ENCODE measurements at places on chromosomes 7 and 10.

DNA sequence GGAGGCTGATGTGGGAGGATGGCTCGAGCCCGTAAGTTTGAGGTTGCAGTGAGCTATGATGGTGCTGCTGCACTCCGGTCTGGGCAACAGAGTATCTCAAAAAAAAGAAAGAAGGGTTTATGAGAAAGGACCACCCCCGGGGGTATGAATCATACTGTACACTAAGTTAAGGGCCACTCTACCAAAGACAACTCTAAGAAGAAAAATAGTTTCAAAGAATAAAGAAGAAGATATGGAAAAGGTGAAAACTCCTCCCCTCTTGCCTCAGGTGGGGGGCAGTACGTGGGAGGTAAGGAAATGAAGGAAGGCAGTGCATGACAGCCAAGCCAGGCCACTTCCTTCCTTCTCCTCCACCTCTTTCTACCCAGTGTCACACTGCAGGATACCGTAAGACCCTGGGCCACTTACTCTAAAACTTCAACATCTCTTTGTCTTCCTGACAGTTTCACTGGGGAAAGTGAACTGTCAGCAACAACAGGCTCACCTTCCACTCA lies 61.3 kb downstream of the PIP4K2A start:
- peak; percentile 18 for DNase-seq

GRCh38 chr10:78053211-78053868 lies 19.7 kb downstream of the RPS24 start:
- DNase-seq = no peak

DNA sequence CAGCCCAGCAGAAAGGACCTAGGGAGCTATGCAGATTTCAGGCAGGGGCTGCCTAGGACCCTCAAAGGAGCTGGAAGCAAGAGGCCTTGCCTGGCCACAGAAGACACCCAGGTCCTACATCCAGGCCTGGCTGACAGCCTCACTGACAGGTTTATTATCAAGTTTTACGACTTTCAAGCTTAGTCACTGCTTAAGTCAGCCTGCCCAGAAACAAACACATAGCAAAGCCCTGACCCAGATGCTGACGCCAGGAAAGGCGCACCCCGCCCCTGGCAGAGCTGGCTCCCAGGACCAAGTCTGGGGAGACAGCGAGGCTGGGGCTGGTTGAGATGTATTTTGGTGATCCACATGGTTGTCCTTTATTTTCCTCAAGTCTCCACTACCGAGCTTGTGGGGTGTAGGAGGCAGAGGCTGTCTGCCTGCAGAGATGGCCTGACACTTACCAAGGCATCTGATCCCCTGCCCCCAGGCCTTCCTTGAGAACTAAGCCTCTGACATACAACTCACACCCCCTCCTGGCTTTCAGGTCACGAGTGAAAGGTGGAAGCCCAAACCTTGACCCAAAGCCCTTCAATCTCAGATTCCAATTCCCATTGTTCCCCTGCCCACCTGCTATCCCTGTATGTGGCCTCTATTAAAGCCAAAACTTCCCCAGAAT lies 80.7 kb upstream of the EMX2 start:
- DNase-seq = peak; percentile 28

DNA sequence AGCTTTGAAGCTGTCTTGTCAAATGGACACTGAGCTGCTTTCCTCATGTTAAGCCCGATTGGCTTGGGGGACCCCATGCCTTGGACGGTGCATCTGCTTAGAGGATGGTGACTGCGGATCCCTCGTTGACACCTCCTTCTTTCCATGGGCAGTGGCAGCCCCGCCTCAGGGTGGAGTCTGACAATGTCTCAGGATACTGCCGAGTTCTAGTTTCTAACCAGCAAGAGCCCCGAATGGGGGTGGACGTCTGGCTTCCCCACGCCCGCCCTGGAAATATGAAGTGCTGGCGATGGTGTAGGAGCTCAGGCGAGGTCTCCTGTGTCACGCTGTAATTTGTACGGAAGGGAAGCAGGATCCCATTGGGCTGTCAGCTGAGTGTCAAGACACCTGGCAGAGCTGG lies 106.2 kb upstream of the CTBP2 start:
- no peak for DNase-seq

GRCh38 chr10:38119038-38119437 lies 24.9 kb downstream of the ZNF37A start:
- no peak for DNase-seq

DNA sequence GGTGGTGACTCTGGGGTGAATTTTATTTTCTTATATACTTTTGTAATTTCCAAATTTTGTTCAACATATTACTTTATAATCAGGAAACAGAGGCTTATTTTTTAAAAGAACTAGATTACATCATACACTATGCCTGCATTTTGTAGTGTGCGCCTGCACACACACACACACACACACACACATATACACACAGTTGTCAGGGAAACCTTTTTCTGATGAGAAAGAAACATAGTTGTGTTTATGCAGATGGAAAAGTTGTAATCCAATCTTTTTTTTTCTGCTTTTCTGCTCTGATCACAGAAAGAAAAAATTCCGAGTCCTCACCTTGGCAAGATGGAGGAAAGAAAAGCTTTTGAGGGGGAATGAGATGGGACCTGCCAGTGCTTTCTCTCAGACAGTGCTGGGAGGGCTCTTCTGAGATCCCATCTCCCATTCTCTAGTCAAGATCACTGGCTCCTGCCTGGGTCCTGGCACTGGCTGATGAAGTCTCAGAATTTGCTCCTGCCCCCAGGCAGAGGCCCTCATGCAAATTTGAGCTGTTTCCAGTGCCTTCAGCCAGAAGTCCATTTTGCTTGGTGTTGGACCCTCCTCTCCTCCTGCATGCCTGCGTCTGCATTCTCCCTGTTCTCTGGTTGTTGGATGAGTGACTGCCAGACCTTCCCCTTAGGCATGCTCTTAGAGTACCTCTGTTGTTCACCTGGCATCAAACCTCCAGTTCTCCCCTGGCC lies 59.7 kb downstream of the TLL2 start:
- DNase-seq = no peak

- DNase-seq = no peak
Observed at GRCh38 chr10:117539903-117540639, 2.5 kb upstream of the EMX2 start.

GRCh38 chr7:5429857-5430611 lies 6.4 kb upstream of the TNRC18 start:
- DNase-seq = no peak

DNA sequence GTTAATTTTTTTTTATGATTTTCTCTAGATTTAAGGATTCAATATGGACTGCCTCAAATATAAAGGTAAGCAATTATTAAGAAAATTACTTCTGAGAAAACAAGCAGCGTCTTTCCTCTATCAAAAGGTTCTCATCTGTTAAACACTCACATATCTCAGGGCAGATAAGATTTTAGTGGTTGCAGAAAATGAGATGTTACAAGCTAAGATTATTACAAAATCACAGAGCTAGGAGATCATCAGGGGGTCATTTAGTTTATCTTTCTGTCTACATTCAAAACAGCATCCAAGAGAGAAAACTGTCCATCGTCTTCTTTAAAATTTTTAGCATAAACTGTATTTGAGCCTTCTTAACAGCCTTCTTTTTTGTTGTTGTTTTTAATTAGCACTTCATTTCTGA lies 29.1 kb upstream of the RHOBTB1 start:
- DNase-seq = no peak

- no peak for DNase-seq
Observed at GRCh38 chr7:73870041-73870492, 9.1 kb downstream of the TMEM270 start.

- no peak for DNase-seq
Observed at GRCh38 chr7:4260867-4261600, 421.1 kb upstream of the FOXK1 start.

DNA sequence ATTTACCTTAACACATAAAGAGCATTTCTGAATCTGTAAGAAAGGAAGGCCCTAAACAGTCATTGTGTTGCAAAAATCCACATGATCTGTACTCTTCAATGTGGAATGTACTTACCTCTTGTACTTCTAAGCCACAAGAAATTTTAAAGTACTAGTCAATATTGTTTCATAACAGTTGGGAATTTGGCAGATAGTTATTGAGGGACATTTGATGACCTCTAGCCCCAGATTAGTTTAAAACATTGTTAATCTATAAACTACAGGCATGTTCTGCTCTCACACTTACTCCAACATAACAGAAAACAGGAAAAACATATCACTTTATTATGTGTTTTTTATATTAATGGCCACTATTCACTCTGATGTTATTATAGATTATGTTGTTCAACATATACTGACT lies 985.7 kb upstream of the LRRTM3 start:
- DNase-seq = no peak

DNA sequence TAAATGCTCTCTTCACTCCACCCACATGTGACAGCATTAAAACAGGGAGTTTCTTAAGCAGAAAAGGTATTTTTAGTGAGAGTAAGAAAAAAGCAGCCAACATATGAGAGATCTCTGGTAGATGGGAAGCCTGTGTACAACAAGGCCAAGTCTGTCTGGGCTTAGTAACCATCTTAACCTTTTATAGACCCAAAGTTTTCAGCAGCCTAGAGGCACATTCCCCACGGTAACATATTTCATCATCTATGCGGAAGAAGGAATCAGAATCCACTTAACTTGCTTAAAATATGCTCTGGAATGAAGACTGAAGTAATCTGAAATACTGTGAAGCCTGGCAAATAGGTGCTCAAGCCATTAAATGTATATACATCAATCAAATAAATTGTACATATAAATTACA lies 127.8 kb downstream of the RAPGEF5 start:
- no peak for DNase-seq

GRCh38 chr7:5482020-5482498 lies 58.4 kb upstream of the TNRC18 start:
- DNase-seq = no peak

- no peak for DNase-seq
Observed at GRCh38 chr10:61197057-61197456, 253.1 kb upstream of the RHOBTB1 start.

DNA sequence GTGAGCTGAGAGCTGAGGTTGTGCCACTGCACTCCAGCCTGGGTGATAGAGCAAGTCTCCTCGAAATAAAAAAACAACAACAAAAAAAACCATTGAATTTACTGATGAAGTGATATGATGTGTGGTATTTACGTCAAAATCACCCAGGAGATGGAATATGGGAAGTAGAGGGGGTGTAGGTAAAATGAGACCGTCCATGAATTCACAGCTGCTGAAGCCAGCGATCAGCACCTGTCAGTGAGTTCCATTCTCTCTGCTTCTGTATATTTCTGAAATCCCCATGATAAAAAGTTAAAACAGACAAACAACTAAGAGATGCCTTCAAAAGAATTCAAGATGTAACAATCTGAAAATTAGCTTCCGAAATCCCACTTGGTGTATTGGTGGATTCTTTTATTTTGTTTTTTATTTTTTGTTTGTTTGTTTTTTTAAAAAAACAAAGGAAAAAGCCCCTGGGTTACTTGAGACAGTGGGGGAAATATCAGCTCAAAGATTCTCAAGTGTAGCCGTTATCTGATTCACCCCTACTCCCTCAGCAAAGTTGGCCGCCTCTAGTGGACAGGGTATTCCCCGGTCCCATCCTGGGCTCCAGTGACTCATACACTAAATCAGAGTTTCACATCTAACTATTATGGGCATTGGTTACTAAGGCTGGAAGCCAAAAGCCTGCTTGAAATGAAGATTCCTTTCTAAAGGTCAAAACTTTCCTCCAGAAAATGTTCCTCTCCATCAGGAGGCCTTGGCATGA lies 76.4 kb downstream of the MAP3K8 start:
- no peak for DNase-seq

DNA sequence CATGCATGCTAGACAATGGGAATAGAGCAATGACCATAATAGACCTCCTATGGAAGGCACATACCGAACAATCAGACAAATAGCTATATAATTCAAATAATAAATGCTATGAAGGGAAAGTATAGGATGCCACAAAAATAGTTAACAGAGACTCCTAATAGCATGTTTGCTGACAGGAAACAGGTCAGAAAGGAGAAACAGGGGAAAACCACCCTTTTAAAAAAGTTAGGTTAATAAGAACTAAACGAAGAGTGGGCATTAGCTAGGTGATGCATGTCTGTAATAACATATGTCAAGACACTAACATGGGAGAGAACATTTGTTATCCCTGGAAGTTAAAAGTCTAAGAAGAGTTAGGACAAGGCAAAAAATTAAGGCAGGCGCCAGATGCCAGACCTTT lies 58.9 kb downstream of the ABI1 start:
- DNase-seq = no peak

- no peak for DNase-seq
Observed at GRCh38 chr10:68402276-68402675, 4.8 kb downstream of the RUFY2 start.

DNA sequence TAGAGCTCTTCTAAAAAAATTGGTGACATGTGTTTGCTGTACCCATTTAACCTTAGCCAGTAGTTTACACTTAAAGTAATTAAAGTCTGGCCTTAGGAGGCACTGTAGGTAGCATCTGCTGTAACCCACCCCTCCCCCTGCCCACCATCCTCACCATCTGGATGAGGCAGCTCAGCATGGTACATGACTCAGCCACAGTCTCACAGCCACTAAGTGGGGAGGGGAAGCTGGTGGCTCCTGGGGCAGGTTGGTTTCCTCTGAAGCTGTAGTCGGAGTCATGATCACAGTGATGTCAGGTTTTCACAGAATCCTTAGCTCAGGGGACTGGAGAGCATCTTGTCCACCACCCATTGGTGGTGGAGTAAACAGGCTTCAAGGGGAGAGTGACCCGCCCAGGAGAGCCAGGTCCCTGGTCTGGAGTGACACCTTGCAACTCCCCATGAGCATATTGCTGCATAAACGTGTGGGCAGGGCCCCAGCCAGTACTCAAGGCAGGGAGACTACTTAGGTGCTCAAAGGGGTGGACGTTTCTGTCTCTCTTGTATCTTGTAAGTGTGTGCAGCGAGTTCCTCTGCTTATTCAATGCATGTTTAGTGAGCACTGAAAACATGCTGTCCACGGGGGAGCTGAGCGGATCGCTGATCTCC lies 125.9 kb downstream of the GRK5 start:
- DNase-seq = peak; percentile 68

DNA sequence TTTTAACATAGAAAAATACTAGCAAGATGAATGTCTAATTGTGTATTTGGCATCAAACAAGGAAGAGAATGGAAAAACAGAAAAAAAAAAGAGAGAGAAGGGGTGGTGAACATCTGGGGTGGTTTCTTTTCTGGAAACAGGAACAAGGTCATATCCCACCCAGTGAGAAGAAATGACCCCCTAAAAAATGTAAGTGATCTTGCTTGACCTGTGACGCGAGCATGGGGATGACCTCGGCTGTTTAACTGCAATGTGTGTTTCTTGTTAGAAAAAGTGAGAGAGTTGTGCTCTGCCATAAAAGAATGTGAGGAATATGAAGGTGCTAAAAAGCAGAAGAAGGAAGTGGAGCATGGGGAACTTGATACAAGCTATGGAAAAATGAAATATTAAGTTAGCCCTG lies 258.5 kb downstream of the AGMO start:
- DNase-seq = no peak

DNA sequence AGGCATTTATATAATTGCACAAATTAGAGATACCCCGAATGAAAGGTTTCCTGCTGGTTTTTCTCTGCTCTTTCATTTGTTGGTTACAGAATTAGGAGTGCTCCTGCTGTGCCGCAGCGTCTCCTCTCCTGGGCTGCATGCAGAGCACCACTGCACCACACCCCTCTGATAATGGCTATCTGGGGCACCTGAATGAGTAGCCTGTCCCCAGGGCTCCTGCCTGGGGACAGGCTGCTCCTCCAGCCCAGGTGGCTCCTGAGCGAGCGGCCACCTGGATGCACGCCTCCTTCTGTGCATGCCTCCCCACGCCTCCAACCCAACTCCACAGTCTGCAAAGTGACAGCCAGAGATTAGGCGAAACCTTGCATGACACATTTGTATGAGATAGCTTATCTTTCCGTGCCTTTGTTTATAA lies 242.6 kb upstream of the FZD8 start:
- no peak for DNase-seq

- DNase-seq = no peak
Observed at GRCh38 chr10:29353887-29354561, 65.2 kb downstream of the LYZL1 start.

GRCh38 chr7:30627026-30627425 lies 32.3 kb downstream of the GARS1 start:
- no peak for DNase-seq

Measured in NB4 (cell line).